ENCODE measurements at places on chromosomes 16 and 17.

GRCh38 chr17:32479074-32479617, 7.6 kb upstream of the CDK5R1 start:
- DNase-seq = no peak

DNA sequence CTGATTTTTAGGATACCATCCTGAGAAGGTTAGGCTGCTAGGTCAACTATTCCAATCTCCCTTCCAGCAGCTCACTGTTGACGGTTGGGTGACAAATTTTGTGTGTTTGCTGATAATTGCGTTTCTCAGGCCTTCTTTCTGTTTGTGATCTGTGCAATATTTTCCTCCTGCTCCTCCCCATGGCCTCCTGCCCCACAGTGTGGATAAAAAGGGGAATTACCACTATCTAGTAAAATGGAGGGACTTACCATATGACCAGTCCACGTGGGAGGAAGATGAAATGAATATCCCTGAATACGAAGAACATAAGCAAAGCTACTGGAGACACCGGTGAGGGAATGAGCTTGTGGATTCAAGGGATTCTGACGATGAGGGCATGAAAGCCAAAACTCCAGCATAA, 9.2 kb downstream of the CHD3 start:
- DNase-seq = no peak

DNA sequence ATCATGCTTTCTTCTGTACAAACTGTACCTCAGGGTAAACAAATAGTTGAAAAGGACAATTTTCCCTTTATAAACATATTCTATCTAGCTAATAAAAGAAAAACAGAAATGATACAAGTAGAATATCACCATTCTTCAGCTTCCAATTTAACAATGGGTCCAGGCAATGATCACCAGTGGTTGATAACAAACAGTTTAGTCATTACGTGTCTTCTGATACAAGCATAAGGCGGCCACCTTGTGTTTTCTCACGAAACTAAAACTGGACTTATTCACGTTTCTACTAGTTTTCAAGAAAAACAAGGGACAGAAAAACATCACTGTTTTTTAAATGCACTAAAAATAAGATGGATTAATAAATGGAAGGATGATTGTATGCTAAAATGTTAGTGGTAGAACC, 58.3 kb downstream of the STH start:
- DNase-seq = no peak

DNA sequence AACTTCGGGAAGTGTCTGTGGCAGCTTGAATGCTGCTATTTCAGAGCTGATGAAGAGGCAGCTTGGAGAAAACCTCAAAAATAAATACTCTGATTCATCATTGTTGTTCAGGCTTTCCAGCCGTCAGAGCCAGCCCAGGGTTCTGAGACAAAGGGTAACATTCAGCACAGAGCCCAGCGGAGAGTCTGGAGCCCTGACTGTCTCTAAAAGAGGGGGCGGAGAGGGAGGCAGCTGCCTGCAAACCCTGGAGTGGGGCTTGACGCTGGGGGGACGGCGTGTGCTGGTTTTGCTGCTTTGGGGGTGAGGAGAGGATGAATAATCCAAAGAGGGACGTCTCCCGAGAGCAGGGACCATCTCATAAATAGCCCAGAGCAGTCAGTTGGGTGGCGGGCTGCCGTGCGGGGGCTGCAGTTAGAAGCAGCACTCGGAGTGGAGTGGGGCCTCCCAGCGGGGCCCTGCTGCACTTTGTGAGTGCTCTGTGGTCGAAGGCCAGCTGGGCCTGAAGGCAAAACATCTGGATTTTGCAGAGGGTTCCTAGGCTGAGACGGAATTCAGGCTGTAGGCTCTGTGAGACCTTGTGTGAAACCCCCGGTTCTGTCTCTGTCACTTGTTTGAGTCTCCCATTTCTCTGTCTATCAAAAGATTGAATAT, 237.8 kb downstream of the PRKCA start:
- DNase-seq = no peak

DNA sequence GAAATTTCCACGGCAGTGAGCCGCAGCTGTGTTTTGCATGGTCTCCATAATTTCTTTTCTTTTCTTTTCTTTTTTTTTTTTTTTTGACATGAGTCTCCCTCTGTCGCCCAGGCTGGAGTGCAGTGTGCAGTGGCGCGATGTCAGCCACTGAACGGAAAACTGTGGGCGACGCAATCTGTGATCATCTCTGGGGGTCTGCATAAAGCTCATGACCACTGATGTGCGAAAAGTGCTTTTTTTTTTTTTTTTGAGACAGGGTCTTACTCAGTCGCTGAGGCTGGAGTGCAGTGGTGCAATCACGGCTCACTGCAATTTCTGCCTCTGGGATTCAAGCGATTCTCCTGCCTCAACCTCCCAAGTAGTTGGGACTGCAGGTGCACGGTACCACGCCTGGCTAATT, 117.6 kb downstream of the ABCC6 start:
- no peak for DNase-seq

DNA sequence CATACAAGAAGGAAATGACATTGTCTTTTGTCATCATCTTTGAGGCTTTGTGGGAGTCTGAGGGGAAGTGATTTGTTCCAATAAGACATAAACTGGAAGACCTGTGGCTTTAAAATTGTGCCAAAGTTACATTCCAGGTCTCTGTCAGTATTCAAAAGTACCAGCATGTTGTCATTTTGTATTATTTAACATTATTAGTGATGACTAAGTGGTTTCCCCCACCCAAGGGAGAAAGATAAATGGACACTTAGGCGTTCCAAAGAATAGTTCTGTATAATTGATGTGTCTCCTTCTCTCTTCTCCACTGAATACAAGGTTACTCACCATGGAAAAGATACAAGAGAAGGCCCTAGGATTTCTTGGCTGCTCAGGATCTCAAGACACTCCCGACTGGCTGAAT, 3.8 kb downstream of the CFAP97D1 start:
- no peak for DNase-seq

DNA sequence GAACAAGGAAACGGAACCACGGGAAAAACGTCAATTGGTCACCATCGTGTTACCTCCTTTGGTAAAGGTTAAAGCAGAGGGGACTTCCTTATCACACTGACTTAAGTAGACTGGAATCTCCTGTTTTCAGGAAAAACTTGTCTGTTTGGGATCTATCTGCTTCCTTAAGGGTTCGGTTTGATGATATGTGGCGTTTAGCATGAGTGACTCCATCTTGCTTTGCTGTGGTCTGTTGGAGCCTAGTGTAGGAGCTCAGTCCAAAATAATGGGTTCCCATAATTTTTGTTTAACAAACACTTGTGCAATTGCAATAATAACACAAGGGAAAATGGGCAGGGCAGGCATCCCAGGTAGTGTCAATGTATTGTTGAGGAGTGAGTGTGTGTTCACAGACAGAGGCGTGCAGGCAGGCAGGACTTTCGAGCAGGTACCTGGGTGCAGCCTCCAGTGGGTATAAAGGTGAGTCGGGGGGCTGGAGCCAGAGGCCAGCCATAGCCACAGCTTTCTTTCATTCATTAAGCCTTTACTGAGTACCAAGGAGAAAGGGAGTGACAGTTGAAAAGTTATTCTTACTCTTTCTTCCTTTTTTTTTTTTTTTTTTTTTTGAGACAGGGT, 4.3 kb upstream of the ENGASE start:
- no peak for DNase-seq

GRCh38 chr17:27818401-27819105, 18.2 kb upstream of the NOS2 start:
- DNase-seq = no peak

- DNase-seq = no peak
Measured at GRCh38 chr17:58321571-58322525, 6.7 kb downstream of the TSPOAP1 start.

DNA sequence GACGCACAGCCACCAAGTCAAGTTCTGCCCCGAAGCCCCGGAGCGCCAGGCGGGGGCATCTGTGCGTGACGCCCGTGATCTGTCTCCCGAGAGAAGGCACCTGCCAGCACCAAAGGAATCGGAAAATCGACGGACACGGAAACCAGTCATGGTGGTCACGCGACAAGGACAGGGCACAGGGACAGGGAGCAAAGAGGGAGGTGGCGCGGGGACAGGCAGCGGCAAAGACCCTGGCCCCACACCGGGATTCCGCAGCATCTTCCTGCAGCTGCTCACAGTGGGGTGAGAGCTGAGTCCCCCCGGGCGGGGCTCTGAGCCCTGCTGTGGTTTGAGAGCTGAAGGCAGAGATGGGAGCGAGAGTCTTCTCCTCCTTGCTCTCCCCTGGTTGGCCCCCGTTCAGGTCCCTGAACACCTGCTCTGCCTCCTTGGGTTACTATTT, 56.4 kb downstream of the ABR start:
- DNase-seq = no peak

DNA sequence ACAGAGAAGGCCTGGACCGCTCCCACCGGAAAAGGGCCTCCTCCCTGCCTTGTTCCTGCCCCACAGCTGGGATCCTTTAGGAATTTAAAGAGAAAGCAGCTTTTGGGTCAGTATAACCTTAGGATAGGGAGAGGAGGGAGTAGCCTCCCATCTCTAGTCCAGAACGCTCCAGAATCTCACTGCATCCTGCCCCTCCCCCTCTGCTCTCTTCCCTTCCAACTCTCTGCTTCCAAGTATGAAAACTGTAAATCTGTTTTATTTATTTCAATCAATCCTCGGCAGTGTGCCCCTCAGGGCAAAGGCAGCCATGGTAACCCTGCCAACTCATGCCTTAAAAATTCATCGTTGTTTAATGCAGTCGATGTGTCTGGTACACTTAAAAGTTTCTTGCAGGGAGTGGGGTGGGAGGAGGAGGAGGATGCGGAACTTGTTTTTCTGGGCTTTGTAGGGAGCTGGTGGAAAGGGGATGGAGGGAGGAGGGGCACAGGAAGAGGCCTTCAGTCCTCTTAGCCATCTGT, 21.2 kb upstream of the MTSS2 start:
- DNase-seq = no peak

DNA sequence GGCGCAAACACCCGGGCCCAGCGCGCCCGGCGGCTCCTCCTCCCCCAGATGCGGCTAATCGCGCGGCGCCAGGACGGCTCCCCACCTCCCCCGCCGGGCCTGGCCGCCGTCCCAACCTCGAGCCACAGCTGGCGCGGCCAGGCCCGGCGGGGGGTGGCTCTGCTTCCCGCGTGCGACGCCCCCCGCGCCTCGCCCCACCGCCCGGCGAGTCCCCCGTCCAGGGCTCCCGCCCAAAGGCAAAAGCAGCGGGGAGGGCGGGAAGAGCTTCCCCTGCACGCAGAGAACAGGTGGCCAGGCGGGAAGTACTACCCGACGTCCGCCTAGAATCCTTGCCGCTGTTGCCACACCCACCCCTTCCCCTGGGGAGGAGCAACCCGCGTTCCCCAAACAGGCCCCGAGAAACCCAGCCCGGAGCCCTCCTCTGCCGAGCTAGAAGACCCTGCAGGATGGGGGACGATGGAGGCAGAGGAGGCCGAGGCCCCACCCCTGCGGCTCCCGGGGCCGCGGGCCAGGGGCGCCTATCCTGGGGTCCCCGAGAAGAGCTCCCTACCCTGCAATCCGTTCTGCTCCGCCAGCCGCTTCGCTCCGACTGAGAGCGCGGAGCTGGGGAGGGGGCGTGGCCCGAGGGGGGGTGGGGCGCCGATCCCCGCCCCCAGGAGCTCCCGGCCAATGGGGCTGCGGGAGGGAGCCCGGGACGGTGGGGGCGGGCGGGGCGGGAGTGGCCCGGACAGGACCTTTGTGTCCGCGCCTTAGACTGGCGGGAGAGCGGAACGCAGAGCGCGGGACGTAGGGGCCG, at the start of gene CARHSP1:
CARHSP1 (minus strand) TSS at position 591 of the 796 bp plus-strand sequence. CDS start 9,678 bp downstream, outside the sequence.
- DNase-seq = peak; percentile 84

GRCh38 chr16:21253470-21253869, 20.0 kb downstream of the ANKS4B start:
- DNase-seq = no peak

DNA sequence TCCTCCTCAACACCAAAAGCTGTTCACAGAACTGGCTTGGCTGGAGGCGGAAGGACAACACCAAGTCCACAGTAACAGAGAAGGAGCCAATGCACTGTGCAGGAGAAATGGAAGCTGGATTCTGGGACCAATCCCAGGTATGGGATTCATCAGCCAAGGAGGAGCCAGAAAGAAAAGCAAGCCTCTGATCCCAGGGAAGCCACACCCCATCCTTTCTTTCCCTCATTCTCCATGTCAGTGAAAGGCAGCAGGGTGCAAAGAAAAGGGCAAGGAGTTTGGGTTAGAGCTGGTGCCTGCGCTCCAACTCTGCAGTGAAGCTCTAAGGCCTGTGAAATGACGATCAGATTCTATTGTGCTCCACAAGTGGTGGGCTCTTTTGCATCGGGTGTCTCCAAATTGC, 11.0 kb downstream of the DCAKD start:
- DNase-seq = no peak

DNA sequence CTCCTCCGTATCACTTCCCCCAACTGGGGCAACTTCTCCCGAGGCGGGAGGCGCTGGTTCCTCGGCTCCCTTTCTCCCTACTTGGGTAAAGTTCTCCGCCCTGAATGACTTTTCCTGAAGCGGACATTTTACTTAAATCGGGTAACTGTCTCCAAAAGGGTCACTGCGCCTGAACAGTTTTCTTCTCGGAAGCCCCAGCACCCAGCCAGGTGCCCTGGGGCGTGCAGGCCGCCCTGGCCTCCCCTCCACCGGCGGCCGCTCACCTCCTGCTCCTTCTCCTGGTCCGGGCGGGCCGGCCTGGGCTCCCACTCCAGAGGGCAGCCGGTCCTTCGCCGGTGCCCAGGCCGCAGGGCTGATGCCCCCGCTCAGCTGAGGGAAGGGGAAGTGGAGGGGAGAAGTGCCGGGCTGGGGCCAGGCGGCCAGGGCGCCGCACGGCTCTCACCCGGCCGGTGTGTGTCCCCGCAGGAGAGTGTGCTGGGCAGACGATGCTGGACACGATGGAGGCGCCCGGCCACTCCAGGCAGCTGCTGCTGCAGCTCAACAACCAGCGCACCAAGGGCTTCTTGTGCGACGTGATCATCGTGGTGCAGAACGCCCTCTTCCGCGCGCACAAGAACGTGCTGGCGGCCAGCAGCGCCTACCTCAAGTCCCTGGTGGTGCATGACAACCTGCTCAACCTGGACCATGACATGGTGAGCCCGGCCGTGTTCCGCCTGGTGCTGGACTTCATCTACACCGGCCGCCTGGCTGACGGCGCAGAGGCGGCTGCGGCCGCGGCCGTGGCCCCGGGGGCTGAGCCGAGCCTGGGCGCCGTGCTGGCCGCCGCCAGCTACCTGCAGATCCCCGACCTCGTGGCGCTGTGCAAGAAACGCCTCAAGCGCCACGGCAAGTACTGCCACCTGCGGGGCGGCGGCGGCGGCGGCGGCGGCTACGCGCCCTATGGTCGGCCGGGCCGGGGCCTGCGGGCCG, 1.6 kb downstream of the HIC1 start:
- peak; percentile 50 for DNase-seq

DNA sequence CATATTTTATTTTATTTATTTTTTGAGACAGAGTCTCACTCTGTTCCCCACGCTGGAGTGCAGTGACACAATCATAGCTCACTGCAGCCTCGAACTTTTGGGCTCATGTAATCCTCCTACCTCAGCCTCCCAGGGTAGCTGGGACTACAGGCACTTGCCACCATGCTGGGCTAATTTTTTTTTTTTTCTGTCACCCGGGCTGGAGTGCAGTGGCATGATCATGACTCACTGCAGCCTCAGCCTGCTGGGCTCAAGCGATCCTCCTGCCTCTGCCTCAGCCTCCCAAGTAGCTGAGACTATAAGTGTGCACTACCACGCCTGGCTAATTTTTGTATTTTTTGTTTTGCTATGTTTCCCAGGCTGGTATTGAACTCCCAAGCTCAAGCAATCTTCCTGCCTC, 17.1 kb downstream of the UNC45B start:
- DNase-seq = no peak

All from T-helper 2 cell treated with Interferon-gamma antibody and Interleukin-4, amounts not matched to agents 5 μg/mL and 100 μg/mL, for 36 hours (primary cell).